Subcutaneous adipose tissue (tissue), 4 donors: ENCODE measurements at places on chromosomes 7 and 10. TPM values are rescaled to one million over a fixed set of nuclear protein-coding genes. Genes with fewer than 3 reads are reported as not detected.

Gene ZNF777
- total RNA-seq = 8.1 TPM

Gene LRMDA
- total RNA-seq = 25.4 TPM

Gene HMX2
- total RNA-seq = not detected

Gene NEUROD6
- not detected for total RNA-seq

Gene UCMA
- total RNA-seq = not detected
